Right renal cortex interstitium (tissue), 3 donors: ENCODE measurements at places on chromosomes 5 and 9. TPM values are rescaled to one million over a fixed set of nuclear protein-coding genes. Genes with fewer than 3 reads are reported as not detected.

GRM6 gene
- 0.46 TPM for polyA plus RNA-seq

LCN9 gene
- not detected for polyA plus RNA-seq

DNA sequence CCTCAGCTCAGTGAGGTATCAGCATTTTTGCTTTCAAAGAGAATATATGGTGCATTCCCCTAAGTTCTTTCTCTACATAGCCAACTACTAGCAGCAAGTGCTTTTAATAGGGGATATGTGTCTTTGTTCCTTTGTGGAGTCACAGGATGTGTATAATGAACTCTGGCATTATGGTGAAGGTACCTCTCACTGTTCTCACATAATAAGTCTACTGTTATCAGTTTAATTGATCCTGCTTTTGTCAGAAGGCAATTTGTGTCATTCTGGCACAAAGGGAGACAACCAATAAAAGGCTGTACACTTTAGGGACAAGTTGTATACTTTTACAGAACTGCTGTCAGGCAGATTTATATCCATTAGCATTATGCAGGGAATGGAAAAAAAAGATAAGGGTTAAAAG lies 531.4 kb upstream of the RIOK2 start:
- no peak for DNase-seq

DNA sequence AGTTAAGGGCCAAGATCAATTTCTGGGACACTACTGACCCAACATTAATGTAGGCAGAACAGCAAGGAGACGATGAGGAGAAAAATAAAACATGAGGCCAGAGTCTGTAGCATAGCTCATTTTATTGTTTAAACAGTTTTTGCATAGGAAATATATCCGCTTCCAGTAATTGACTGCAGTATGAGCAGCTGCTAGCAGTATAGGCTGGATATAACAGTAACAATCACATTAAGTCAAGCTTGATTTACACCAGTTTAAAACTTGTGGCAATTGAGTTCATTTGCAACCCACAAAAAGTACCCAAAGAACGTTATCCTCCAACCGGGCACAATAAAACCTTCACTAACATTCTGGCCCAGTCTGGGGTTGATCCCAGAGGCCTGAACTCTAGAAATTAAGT lies 232.2 kb downstream of the NFIB start:
- DNase-seq: no peak

DNA sequence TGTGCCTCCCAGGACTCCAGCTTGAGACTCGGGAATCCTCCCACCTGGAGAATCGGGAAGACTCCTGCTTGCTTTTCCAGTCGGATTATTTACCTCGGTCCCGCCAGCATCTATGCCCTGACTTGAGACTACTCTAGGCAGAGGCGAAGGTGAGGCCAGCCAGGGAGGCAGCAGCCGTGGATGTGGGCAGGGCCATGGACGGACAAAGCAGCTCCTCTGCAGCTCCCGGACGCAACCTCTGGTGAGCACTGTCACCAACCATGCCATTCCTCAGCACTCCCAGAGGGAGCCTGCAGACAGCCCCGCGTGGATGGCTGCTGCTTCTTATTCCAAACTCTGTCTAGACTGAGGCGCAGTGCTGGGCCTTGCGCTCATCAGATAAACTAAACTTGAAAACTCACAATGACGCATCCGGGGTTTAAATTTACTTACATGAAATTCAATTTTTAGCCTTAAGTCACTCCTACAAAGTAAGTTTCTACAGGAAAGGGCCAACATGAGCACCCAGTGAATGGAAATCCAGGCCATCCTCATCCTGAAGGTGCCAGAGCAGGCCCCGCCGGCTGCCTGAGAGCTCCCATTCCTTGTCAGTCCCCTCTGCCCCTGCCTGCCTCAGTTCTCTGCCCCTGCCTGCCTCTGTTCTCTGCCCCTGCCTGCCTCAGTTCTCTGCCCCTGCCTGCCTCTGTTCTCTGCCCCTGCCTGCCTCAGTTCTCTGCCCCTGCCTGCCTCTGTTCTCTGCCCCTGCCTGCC lies 17.8 kb downstream of the MED10 start:
- no peak for DNase-seq

DNA sequence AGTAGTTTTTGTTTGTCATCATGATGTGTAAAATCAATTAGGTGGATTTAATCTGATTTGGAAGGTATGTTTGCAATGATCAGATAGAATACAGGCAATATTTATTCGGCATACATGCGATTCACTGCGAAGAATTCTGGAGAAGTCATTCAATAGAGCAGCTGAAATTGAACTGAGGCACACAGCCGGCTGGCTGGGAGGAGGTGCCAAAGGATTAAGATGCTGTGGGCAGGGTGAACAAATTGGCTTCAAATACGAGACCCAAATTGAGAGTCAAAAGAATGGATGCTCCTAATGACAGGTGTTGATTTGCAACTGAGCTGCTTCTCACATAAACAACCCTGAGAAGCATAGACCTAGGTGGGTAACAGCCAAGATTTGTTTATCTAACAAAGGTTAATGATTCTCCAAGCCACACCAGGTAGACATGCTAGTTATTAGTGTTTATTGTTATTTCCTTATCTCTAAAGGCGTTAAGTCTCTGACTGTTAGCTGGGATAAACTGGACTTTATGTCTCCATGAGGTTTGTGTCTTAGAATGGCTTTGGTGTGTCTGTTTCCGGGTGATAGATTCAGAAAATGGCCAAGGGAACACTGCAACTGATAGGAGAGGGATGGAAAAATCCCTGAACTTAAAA lies 55.3 kb upstream of the CLINT1 start:
- no peak for DNase-seq

- DNase-seq: no peak
Observed at GRCh38 chr9:8364026-8364752, 564.6 kb upstream of the DMAC1 start.

GRCh38 chr9:71895117-71895516 lies 15.9 kb downstream of the ABHD17B start:
- DNase-seq: no peak

GRCh38 chr5:118918232-118918631 lies 70.1 kb downstream of the DTWD2 start:
- DNase-seq: no peak

PCDHA1 gene
- polyA plus RNA-seq: 0.06 TPM

GRCh38 chr5:141649972-141650371 lies 1.2 kb downstream of the FCHSD1 start:
- DNase-seq: no peak

DNA sequence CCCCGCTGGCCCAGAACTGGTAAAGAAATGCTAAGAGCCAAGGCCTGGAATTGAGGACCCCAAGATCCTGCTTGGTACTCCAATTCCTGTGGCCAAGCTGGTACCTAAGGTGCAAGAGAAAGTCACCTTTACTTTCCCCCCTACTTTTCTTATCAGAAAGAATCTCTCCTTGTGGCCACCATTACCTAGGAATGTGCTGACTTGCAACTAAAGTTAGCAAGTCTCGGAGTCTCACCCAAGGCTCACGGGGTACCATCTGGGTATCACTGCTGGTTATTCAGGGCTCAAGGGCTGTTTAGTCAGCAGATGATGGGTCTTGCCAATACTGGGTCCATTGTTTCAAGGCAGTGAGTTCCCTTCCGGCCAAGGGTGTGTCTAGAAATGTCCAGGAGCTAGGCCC lies 270.2 kb downstream of the KDM4C start:
- no peak for DNase-seq

DNA sequence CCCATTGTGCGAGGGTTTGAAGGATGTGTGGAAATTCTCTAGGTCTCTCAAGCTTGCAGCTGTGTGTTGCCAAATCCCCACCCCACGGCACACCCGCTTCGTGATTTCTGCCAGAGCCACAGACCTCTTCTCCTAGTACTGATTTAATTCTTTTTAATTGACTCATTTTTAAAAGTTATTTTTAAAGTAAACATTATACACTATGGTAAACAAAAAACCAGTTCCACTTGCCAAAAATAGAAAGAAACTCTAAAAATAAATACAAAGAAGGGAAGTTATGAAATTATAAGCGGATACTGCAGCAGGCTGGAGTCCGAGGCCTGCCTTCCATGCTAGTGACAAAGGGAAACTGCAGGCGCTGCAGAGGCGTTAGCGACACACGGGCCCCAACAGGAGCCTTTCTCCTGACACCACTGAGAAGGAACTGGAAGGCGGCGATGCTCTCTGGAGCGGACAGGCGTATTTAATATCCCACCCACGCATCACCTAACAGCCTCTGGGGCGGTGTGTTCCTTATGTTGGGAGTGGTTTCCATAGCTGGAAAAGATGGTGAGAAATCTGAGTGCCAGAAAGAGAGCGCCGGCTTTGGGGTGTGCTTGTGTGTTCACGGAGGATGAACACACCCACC lies 122.5 kb downstream of the COL23A1 start:
- no peak for DNase-seq

HTR1A gene
- polyA plus RNA-seq: not detected

DNA sequence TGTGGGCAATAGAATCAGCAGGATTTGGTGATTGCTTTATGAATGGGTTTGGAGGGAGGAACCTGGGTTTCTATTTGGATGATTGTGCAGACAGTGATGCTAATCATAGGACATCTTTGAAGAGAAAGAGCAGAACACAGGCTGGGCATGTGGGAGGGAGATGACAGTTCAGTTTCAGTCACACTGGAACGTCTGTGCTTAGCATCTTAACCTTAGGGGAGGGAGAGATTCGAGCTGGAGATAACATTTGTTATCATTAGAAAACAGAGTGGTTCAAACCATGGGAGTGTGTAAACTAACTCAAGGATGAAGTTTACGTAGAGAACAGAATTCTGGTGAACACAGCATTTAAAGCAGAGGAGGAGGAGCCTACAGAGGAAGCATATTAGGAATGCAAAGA lies 138.6 kb upstream of the PPP2R2B start:
- DNase-seq: no peak

ENTPD8 gene
- 0.19 TPM for polyA plus RNA-seq

FOXD4 gene
- 0.40 TPM for polyA plus RNA-seq

GRCh38 chr9:72305707-72306106 lies 59.3 kb downstream of the ZFAND5 start:
- DNase-seq: no peak

TXNDC8 gene
- not detected for polyA plus RNA-seq

GRCh38 chr5:6827526-6828219 lies 114.4 kb downstream of the TENT4A start:
- no peak for DNase-seq

- no peak for DNase-seq
Observed at GRCh38 chr9:125908136-125908535, 161.0 kb downstream of the PBX3 start.

- no peak for DNase-seq
Observed at GRCh38 chr9:90861826-90862740, 60.5 kb downstream of the SYK start.

DNA sequence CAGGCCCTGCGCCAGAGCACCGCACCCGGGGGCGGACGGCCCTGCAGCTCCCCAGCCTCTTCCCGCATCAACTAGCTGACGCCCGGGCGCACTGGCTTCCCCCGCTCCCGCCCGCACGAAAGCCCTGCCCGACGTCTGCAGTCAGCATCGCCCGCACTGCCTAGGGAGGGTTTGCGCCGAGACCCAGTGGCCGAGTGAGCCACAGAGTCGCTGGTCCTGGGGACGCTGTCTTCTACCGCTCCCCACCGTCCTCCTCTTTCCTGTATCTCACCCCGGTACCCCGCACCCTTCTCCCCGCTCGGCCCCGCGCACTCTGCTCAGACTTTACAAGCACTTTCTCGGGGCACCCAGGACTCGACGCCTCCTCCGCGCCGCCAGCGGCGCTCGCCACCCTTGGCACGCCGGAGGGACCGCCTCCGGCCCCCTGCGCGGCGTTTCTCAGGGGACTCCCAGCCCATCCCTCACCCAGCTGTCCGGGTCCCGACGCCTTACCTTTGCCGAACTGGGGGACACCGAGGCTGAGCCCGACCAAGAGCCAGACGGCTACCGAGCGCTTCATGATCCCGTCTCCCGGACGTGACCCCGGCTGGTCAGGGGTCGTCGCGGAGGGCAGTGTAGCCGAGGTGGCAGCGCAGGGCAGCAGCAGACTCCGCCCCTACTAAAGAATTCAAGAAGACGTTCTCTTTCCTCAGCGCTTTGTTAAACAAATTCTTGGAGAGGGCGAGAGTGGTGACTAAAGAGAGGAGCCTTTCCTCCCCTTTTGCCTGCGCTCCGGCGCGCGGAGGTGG lies 670 bp downstream of the EDIL3 start:
- no peak for DNase-seq
